Right renal cortex interstitium (tissue), 3 donors: ENCODE measurements at places on chromosomes 4 and X. TPM values are rescaled to one million over a fixed set of nuclear protein-coding genes. Genes with fewer than 3 reads are reported as not detected.

F11 gene
- polyA plus RNA-seq: 2.6 TPM

GRK4 gene
- 6.7 TPM for polyA plus RNA-seq

DUX4 gene
- not detected for polyA plus RNA-seq

PHEX gene
- polyA plus RNA-seq: 0.37 TPM

XIAP gene
- polyA plus RNA-seq: 40.2 TPM

UCHL1 gene
- polyA plus RNA-seq: 119 TPM

PNMA5 gene
- polyA plus RNA-seq: 0.21 TPM

SPARCL1 gene
- polyA plus RNA-seq: 8.6 TPM

VEGFC gene
- 20.8 TPM for polyA plus RNA-seq

PPBP gene
- polyA plus RNA-seq: 27.0 TPM
